H1 (cell line): ENCODE measurements at places on chromosomes 7 and 10. TPM values are rescaled to one million over a fixed set of nuclear protein-coding genes. Genes with fewer than 3 reads are reported as not detected.

Gene GSTK1
- 32.5 and 34.0 TPM in 2 replicates for polyA plus RNA-seq

DNA sequence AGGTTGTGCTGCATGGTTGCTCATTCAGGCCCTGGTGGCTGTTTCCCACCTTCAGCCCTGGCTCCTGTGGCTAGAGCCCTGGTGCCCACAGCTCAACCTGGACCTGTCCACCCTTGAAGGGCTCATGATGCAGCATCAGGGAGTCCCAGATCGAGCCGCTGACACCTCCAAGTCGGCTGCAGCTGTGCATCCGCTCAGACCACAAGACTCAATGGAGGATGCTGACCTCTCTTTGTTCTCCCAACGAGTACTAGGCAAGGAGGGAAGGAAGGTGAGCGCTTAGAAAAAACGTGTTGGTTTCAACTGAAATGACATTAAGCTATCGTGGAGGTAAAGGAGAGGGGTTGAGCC, 9.5 kb upstream of the C10orf95 start:
- DNase-seq: no peak

Gene XRCC2
- 14.3 and 14.6 TPM in 2 replicates for polyA plus RNA-seq

DNA sequence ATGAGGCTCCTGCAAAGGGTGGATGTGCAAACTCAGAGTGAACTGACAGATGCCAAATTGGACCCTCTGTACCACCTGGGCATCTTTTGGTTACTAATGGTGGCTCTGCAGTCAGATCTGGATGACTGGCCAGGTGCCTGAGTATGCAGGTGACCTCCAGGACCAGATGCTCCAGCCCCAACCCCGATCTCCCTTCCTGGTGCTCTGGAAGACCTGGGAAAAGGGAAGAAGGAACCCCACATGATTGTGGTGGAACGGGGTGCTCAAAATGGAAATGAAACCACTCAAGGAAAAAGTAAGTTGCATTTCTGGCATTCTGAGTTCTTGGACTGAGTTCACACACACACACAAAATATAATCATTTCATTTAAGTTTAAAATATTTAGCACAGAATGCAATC, 9.8 kb upstream of the AEBP1 start:
- no peak for DNase-seq

Gene PVRIG
- polyA plus RNA-seq: 0.15 TPM in 1 of 2 replicates, not detected in the other

GRCh38 chr7:29894256-29894655, 87.9 kb downstream of the WIPF3 start:
- DNase-seq: no peak

DNA sequence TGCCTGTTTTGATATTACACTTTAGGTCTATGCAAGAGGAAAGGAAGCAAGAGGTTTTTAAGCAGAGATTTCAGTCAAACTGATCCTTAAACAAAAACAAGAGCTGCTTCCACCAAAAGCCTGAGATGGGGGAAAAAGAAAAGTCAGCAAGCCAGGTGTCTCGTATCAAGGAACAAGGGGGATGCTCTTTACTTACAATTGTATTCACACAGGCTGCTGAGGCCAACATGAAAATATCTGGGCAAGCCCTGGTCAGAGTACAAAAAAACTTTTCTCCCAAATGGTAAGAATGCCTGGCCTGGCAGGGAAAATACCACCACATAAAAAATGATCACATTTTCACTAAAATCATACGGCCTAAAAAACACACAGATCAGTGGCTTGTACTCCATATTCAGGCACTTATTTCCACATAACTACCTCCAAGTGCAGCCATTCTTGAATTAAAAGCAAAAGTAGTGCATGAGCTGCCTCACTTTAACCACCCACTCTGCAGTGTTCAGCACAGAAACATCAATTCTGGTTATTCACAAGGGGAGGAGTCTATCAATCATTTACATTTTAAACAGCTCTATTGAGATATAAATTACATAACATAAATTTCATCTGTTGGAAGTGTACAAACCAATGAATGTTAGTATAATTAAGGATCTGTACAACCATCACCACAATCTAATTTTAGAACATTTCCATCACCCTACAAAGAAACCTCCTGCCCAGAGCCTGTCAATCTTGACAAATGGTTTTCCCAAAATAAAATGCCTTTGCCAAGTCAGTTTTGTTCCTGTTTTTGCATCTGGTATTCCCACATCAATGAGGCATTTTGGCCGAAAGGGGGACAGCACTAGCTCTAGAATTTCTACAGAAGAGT, 70.2 kb downstream of the GRB10 start:
- DNase-seq: no peak

Gene CRYGN
- polyA plus RNA-seq: 0.98 and 1.3 TPM in 2 replicates

Gene TRPV5
- polyA plus RNA-seq: 0.03 and 0.05 TPM in 2 replicates
